Adrenal gland (tissue), 19 donors: ENCODE measurements at places on chromosomes 3 and 15. TPM values are rescaled to one million over a fixed set of nuclear protein-coding genes. Genes with fewer than 3 reads are reported as not detected.

DNA sequence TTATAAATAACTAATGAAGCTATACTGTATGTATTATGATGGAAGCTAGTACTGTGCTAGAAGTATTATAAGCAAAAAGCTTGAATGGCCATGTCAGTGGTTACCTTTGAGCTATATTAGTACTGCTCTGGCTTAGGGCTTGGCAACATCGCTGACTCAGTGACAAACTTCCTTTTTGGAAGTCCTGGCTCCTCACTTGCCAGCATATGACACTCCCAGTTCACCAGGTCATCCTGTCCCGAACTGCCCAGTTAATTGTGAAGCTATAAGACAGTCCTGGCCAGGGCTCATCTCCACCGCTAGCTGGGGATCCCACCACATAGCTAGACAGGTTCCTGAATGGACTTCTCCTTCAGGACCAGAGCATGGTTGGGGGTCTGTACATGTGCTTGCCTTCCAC, 31.9 kb downstream of the RAB8B start:
- peak; percentile 59 for DNase-seq

DNA sequence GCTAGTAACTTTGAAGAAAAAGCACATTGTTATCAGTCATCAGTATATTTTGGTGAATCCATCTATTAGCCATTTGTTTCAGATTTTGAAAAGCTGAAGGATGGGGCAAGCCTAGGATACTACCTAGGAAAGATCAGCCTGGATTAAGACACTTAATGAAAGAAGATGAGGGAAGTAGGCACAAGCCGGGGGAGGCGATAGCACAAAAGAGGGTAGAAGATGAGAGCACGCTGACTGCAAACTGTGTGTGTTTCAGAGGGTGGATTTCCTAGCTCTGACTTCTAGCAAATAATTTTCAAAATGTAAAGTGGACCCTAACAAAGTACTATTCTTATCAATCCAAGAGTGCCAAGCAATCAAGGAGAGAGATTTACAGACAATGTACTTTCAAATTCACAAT, 22.2 kb upstream of the SOX2 start:
- DNase-seq, result no peak

DNA sequence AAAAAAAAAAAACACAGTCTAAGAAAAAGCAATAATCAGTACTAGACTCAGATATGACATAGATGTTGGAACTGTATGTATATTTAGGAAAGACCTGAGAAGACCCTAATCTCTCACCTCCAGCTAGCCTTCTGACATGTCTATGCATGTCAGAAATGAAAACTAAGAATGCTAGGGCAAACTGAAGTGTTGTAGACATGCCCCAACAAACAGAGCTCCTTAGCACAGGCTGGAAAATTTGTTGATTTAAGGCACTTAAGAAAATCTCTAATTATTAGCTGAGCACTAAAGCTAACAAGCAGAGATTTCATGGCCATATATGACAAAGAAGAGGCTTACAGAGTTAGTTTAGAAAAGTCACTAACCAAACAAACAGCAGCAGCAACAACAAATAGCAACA, 45.5 kb upstream of the PRSS50 start:
- DNase-seq, result no peak

GRCh38 chr3:69648126-69648525, 91.1 kb upstream of the MITF start:
- DNase-seq, result no peak

GRCh38 chr15:93307513-93307912, 218.5 kb upstream of the RGMA start:
- DNase-seq, result no peak

- DNase-seq, result no peak
Observed at GRCh38 chr3:9250236-9250635, 790 bp upstream of the SRGAP3 start.

- DNase-seq, result no peak
Observed at GRCh38 chr15:39747326-39747725, 35.3 kb downstream of the FSIP1 start.

GRCh38 chr3:16396202-16396601, 117.3 kb downstream of the RFTN1 start:
- no peak for DNase-seq

ITIH1 gene
- total RNA-seq, result 0.28 TPM

SQOR gene
- 47.6 TPM for total RNA-seq
